ENCODE measurements at places on chromosomes 13 and 19.

- no peak for DNase-seq
Observed at GRCh38 chr13:46382224-46382623, 4.8 kb downstream of the RUBCNL start.

GRCh38 chr19:49414256-49414655 lies 9.0 kb downstream of the PTH2 start:
- DNase-seq, result no peak

DNA sequence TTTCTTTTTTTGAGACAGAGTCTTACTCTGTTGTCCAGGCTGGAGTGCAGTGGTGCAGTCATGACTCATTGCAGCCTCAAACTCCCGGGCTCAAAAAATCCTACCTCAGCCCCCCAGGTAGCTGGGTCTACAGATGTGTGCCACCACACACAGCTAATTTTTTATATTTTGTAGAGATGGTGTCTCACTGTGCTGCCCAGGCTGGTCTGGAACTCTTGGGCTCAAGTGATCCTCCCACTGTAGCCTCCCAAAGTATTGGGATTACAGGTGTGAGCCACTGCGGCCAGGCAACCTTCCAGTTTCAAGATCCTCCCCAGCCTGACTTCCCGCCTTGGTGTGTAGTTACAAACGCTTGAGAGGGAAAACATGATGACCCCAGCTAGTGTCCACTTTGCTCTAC lies 22.2 kb downstream of the CNFN start:
- no peak for DNase-seq

DNA sequence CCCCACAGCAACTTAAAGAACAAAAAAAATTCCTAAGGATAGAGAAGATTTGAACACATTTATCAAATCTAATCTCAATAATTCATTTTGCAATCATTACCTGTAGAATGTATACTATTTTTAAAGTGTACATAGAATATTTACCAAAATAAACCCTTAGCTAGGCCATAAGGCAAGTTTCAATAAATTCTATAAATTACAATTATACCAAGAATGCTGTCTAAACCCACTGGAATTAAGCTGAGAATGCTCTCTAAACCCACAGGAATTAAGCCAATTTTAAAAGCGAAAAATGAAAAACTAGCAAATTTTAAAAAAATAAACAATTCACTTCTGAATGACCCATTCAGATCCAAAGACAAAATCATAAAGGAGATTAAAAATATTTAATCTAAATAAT lies 540.4 kb upstream of the NBEA start:
- DNase-seq, result no peak

DNA sequence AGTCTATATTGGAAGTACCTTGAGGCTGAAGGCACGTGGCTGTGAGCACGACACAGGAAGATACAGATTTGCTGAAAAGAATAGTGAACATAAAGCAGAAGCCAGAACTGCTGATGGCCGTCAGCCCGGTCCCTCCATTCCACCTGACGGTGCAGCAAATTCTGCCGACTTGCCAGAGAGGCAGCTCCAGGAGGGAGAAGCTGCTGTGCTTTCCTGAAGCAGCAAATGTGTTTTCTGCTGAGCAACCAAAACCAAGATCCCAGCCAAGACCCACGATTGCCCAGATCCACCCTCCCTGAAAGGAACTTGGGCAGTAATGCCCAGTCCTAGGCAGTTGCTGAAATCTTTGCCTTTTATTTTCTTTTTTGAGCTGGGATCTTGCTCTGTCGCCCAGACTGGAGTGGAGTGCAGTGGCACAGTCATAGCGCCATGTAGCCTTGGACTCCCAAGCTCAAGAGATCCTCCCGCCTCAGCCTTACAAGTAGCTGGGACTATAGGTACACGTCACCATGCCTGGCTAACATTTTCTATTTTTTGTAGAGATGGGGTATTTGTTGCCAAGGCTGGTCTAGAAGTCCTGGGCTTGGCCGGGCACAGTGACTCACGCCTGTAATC lies 7.0 kb upstream of the RCN3 start:
- no peak for DNase-seq

DNA sequence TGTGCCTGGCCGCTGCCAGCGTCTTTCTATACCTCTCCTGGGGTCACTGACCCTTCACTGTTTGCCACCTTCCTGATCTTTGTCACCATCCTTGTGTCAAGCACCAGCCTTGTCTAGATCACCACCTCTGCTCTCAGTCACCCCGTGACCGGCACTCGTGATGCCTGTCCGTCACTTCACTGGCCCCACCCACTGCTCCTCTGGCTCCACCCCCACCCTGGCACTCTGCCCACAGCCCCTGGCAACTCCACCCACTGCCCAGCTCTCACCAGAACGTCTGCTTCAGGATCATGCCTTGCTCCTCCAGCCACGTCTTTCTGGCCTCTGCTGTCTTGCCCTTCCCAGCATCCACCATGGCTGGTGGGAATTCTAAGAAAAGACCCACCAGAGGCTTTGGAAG lies 24.8 kb upstream of the PLA2G4C start:
- DNase-seq, result no peak

DNA sequence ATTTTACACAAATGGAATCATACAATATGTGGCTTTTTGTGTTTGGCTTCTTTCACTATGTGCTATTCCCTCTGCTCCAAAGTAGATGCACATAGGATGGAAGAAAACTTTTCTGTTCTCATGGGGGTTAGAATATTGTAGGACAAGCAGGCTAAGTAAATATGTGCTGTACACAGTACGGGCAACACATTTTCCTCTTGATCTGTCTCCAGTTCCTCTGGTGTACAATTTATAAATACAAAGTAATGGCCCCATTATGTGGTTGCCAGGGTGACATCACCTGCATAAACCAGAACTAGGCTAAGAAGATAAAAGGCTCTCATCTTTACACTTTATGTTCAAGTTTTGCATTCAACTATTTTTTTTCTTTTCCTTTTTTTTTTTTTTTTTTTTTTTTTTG lies 41.0 kb upstream of the SOX21 start:
- no peak for DNase-seq

DNA sequence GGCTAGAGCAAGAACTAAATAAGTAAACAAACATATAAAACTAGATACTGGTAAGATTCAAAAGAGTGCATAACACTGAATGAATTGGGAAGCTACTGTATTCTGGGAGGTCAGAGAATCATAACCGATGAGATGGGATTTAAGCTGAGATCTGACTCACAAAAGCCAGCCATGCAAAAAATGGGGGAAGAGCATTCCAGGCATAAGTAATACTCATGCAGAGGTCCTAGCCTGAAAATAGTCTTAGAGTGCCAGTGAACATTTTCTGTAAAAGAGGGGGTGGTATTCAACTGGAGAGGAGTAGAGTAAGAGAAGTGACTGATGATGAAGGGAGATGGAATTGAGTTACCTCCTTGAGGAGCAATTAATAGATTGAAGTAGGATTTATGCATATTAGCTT lies 872.0 kb upstream of the GPC6 start:
- DNase-seq, result no peak

DNA sequence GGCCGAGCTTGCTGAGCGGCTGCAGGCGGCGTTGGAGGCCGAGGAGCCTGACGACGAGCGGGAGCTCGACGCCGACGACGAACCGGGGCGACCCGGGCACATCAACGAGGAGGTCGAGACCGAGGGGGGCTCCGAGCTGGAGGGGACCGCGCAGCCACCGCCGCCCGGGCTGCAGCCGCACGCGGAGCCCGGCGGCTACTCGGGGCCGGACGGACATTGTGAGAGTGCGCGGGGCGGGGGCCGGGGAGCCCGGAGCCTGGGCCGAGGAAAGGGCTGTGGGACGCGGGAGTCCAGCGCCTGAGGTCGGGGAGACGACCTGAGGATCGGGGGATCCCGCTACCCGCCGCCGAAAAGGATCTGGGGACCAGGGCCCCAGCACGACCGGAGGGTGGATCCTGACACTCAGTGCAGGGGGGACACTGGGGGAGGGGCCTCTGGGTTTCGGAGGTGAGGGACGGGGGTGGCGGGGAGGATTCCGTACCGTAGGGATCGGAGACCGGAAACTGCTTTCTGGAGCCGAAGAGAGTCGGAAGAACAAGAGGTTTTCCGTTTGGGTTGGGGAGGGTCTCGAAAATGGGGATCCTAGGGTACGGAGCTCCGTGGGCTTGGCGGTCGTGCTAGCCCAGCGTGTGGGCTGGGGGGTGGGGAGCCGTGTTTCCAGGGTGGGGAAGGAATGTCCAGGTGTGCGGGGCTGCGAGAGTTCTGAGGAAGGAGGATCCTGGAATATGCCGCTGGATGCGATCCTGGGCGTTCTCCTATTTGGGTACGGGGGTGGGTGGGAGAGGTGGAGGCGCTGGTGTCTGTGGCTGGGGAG lies 616 bp downstream of the HNRNPUL1 start:
- no peak for DNase-seq

DNA sequence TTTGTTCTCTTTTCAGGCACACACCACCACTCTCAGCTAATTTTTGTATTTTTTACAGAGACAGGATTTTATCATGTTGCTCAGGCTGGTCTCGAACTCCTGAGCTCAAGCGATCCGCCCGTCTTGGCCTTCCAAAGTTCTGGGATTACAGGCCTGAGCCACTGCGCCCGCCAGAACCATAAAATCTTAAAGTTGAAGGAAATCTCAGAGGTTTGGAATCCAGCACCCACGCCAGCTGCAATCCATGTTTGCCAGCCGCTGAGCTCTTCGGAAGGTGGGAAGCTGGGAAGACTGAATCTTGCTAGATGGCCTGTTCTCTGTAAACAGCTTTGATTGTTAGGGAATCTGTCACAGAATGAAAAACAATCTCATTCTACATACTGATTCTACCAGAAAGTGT lies 38.5 kb downstream of the SPATA13 start:
- no peak for DNase-seq

GRCh38 chr13:34207872-34208271 lies 389.9 kb downstream of the RFC3 start:
- no peak for DNase-seq

GRCh38 chr13:67632590-67632989 lies 402.5 kb upstream of the PCDH9 start:
- DNase-seq, result no peak

GRCh38 chr13:108527844-108528243 lies 101.6 kb upstream of the MYO16 start:
- no peak for DNase-seq

- no peak for DNase-seq
Observed at GRCh38 chr13:94646904-94647303, 45.2 kb downstream of the GPR180 start.

- peak; percentile 12 for DNase-seq
Observed at GRCh38 chr19:52941941-52942385, 18.7 kb upstream of the ZNF888 start.

DNA sequence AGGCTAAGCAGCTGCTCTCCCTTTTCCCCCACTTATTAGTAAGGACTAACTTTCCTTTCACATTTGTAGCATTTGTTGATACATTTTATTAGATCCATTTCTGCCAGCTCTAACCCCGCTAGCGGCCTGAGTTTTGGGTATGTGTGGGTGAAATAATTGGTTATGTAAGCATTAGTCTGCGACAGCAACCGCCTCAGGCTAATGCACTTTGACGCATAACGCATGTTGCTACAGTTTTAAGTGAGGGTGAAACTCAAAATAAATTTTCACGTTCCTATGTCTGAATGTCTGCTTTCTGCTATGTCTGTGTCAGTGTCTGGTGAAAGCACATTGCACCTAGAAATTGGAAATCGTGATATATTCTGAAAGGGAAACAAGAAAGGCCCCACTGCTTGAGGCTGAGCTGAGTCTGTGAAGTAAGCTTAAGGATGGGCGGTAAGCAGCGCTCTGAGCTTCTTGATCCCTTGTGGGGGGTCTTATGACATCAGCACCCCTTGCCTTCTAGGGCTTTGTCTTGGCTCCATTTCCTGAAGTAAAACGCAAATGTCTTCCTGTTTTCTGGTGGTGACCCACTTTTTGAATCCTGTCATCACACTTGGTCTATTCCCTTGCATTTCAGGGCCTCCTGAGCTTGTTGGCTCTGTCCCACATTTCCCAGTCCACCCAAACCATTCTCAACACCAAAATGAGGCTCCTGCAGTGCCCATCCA lies 648.3 kb upstream of the ARGLU1 start:
- DNase-seq, result no peak

DNA sequence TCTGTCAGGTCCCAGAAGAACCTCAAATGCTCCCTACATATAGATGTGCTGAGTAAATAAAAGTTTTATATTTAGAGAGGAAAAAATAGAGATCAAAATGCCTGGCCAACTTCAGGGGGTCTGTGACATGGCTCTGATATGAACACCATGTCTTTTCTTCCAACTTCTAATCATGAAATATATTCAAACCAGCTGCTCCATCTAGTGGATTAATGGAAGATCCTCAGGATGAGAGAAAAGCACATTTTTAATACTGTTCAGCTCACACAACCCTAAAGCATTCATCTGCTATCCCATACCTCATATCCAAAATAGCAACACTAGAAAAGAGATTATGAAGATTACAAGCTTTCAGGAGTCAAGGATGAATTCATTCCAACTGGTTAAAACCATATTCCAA lies 56.0 kb upstream of the DOCK9 start:
- DNase-seq, result no peak

- no peak for DNase-seq
Observed at GRCh38 chr19:7641290-7642276, 4.7 kb downstream of the STXBP2 start.

DNA sequence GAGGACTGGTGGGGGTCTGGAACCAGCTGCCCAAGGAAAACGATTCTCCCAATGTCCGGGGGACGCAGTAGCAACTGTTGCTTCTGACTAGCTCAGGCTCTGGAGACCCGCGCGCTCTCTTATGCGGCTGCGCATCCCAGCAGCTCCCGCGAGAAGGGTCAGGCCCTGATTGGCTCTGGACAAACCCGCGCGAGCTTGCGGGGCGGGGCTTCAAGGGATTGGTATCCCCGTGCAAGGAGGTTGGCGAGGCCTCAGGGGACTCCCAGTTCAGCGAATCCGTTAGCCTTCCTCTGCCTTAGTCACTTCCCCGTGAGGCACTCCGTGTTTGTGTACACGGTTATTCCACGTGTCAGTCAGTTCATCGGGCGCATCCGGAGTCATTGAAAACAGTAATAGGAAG lies 20.2 kb downstream of the SIGLECL1 start:
- no peak for DNase-seq

GRCh38 chr19:50974702-50975556 lies 5.5 kb upstream of the KLK6 start:
- no peak for DNase-seq

DNA sequence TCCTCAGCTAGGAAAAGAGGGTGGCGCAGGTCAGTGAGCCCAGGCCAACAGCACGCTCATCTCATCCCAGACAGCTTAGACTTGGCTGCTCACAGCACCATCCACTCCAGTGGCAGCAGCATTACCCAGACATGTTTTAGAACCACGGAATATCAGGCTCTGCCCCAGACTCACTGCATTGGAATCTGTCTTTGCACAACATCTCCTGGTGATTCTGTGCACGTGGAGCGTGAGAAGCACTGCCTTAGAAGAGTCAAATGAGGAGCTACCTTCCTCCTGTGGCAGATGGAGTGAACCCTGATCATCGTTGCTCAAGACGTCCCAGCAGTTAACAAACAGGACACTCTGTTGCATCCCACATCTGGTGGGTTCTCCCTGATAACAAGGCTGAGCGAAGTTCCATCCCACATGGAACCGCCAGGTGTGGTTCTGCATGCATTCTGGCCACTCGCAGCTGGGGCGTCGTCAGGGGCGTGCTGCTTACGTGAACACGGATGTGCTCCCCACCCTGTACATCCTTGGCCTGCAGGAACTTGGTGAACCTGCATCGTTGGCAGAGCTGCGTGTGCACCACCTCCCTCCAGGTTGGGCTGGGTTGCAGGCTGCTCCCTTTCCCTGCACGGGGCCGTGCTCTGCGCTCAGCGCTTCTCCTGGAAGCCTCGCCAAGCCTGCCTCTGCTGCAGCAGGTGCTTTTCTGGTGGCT lies 25.2 kb upstream of the ATP11A start:
- no peak for DNase-seq

- no peak for DNase-seq
Observed at GRCh38 chr13:30985637-30986205, 53.3 kb downstream of the TEX26 start.
